Fibroblast of skin of scalp (primary cell): ENCODE measurements at places on chromosomes 3 and 15.

DNA sequence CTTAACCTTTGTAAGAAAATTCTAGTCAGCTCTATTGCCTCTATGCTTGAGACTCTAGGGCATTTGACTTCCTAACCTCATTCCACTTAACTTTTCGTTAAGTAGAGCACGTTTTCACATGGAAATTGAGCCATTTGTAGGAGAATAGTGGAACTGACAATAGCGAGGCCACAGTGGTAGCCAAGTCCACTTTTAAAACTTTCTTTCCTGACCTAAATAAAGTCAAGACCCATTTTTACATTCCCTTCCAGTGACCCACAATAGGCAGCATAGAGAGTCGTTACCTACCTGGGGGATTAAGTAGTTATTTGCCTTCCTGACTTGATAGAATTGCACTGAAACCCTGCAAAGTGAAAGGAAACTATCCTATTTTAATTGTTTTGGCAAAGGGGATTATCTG lies 386.0 kb upstream of the NECTIN3 start:
- no peak for DNase-seq

DNA sequence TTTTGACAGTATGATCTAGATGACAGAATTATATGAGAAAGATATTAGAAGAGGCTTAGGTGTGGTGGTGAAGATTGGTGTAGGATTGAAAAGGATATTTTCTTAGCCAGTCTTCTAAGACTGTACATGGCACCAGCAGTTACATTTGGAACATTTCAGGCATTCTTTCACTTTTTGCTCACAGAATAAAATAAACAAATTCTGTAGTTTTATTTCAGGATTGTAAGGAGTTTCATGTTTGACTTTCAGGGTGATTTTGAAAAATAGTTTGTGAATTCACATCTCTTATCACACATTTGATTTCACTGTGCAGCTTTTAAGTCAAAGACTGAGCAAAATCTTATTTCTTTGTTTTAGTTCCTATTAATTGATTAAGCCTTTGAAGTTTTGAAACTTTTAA lies 27.1 kb downstream of the DNAJC13 start:
- peak; percentile 27 for DNase-seq

- DNase-seq = no peak
Measured at GRCh38 chr3:52102934-52103333, 46.6 kb upstream of the DUSP7 start.

DNA sequence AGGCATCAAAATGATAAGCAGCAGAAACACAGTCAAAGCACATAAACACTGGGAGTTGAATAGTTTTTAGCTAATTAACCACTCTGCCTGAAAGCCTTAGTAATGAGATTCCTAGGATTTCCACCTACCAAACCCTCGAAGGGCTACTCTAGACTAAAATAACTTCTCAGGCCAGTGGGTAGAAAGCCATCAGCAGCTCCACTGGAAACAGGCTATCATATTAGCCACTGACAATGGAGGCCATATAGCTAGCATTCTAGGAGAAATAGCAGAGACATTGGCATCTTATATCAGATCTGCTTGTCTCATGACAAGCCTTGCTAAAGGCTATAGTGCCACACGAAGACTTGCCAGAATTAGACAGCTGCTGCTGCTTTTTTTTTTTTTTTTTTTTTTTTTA lies 4.5 kb upstream of the CAPN3 start:
- no peak for DNase-seq

GRCh38 chr3:66029443-66029842 lies 9.3 kb downstream of the MAGI1 start:
- DNase-seq = no peak

DNA sequence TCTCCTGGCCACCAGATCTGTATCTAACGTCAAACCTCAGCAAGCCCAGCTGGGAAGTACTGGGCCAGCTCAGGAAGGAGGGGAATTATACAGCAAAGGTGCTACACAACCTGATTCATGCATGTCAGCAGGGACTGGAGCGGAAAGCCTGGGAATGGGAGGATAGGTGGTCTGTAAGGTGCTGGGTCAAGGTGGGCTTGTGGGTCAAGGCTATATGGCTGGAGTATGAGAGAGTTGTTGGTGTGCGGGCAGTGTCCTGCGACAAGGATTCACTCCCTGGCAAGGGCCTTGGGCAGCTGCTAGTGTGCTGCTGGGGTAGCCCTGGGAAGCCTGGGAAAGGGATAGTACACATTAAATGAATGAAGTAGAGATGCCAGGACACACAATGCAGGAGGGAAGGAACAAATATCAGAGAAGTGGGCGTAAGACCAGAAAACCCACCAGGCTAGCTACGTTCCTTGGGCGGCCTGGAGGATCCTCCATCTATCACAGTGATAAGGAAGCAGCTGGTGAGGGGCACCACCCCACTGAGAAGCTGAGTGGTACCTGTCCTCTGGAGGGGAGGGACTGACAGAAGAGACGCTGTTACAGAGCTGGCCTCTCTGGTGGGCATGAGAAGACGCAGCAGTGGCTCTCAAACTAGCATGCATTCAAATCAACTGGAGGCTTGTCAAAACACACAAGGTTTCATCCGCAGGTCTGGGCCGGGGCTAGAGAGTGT lies 8.5 kb upstream of the SYNM start:
- no peak for DNase-seq

DNA sequence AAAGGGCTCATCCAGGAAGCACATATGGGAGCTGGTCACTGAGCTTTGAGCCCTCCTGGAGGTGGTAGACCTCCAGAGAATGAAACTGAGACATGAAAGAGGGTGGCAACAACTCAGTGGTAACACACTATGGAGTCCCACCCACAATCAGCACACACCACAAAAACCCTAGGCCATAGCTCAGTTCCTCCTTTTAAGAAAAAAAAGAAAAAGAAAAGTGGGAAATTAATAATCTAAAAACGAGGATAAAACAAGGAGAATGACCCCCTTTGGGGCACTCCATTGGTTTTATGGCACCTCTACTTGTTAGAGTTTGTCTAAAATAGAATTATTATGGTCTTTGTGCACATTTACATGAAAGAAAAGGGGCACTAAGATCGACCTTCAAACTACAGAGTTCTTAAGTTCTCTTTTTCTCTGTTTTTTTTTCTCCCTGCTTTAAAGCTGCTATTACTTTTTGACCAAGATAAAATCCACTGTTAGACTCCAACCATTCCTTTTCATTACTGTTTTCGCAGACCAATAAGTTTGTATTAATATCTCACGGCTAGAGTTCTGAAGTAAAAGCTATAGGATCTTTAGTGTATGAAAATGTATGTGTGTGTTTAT lies 40.2 kb upstream of the ZBTB20 start:
- no peak for DNase-seq

GRCh38 chr3:126852511-126852910 lies 130.4 kb upstream of the PLXNA1 start:
- DNase-seq = no peak

DNA sequence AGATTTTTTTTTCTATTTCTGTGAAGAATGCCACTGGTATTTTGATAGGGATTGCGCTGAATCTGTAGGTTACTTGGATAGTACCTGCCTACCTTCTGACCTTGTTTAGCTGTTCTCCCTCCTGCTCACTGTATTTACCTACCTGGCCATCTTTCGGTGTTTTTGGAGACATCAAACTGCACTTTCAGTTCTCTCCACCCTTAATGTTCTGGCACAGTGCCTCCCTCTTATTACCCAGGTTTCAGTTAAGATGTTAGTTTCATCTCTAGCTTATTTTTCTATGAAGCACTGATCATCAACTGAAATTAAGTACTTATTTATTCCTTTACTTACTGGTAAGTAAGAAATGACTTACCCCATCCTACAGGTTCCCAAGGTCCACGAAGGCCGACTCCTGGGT lies 74.4 kb upstream of the KLHL25 start:
- no peak for DNase-seq

DNA sequence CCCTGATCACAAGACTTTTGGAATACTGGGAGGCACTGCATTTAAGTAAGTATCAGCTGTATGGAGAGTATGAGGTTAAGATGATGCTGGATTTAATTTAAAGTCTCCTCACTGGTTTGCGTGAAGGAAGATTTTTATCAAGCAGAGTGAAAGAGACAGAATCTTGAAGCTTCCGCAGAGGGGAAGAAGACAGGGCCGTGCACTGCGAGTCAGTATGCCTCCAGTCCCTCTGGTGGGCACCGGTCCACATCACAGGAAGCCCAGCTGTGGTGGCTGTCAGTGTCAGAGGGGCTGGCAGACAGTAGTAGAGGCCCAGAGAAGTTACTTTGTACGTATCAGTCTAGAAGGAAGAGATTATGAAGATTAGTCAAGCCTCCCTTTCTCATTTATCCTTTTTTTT lies 379.0 kb upstream of the TPRG1 start:
- peak; percentile 55 for DNase-seq

DNA sequence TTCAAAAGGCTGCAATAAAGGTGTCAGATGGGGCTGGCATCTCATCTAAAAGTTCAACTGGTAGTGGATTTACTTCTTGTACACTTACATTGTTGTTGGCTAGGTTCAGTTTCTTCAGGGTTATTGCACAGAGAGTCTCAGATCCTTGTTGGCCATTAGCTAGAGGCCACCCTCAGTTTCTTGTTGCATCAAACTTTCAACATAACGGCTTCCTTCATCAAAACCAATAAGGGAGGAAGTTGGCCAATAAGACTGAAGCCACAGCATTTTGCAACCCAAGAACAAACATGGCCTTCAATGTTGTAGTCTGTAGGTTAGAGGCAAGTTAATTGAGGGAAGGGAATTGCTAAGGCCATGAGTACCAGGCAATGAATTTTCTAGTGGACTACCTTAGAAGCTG lies 218.0 kb downstream of the ZBBX start:
- DNase-seq = no peak

GRCh38 chr3:70360979-70361760 lies 48.7 kb upstream of the MDFIC2 start:
- DNase-seq = peak; percentile 35

GRCh38 chr3:17775073-17775472 lies 32.6 kb upstream of the TBC1D5 start:
- no peak for DNase-seq

GRCh38 chr3:14884665-14885064 lies 62.7 kb upstream of the NR2C2 start:
- no peak for DNase-seq

DNA sequence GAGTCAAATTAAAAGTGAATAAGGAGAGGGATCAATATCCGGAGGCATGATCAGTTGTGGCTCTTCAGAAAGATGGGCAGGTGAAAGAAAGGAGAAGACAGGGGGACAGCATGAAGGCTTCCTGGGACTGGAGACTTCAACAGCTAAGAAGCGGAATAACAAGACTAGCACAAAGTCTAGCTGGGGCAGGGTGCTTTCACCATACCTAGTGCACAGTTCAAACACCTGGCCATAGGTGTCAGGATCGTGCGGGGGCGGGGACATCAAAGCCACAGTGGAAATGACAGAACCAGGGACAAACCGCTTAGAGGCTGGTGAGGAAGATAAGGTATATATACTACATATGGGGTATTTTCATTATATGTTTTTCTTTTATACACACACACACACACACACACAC lies 66.2 kb upstream of the FOXP1 start:
- DNase-seq = no peak

DNA sequence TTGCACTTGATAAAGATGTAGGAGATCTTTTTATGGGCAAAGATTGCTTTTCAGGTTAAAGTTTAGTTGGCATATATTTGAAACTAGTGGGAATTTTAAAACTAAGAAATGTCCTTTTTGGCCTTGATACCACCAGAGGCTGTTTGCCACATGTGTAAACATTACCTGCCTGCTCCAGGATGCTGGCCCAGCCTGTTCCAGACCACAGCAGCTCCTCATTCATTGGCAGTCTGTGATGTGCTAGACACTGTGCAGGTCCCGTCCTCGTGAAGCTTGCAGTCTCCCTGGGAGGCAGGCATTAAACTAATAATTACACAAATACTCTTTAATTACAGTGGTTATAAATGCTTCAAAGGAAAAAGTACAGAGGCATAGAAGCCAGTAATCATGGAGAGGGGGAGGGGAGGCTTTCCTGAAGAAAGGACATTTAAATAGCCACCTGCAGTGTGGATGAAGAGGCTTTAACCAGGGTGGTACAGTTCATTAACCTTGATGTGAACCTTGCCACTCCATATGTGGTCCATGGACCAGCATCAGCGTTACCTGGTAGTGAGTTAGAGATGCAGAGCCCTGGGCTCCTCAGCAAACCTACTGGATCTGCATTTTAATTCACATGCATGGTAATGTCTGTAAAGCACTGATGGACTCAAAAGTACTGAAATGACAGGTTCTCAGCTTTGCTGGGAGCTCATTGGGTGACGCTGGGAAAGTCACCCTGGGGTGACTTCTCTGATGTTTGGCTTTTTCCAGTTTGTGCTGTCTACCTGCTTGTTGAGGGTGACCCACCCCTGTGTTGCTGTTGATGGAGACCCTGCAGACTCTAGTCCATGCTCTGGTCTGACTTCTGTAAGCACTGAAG lies 5.3 kb downstream of the ZNF710 start:
- no peak for DNase-seq

GRCh38 chr3:194983620-194984019 lies 287.3 kb downstream of the XXYLT1 start:
- DNase-seq = no peak

DNA sequence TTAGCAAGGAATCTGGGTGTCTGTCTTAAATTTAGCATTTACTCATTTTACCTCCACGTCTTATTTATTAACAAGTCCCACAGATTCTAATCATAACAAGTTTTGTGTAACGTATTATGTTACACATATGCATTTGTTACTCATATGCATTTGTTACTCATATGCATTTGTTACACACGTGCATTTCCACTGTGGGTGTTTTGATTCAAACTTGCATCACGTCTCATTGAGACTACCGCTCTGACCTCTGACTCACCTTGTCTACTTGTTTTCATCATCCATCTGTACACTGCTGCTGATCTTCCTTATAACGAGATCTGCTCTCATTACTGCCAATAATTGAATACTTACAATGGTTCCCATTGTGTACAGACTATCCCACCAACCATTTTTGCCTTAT lies 1141.4 kb downstream of the TBL1XR1 start:
- no peak for DNase-seq

DNA sequence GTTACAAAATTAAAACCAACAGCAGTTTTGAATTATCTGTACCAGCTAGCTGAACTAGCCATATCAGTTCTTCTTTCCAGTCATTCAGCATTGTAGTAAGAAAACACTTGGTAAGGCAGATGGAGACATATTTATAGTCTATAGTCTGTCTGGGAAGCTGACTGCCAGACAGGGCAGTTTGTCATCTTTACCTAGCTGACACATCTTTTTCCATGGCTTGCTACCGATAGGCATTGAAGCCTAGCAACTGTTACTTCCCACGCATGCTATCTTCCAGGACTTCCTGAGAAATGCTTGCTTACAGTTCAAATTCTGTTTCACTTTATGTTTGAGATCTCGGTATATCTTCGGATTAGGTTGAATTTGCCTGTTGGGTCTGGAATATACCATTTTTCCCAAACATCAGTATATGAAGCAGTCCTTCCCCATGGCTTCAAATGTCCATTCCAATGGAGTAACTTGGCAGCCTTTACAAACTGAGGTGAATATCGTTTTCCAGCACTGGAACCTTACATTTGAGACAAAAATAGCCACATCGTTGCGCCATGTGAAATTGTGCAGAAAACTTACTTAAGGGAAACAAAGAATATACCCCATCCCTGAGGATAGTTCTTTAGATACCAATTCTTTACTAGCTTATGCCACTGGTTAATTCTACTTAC lies 8.8 kb downstream of the GNL3 start:
- no peak for DNase-seq

GRCh38 chr3:15490158-15490557 lies 31.3 kb downstream of the COLQ start:
- DNase-seq = no peak
